ENCODE measurements at places on chromosomes 1 and 21. TPM values are rescaled to one million over a fixed set of nuclear protein-coding genes. Genes with fewer than 3 reads are reported as not detected.

- DNase-seq, result no peak
Observed at GRCh38 chr1:9320520-9321479, 28.1 kb downstream of the SPSB1 start.

GRCh38 chr1:86621286-86621685 lies 74.4 kb downstream of the CLCA4 start:
- DNase-seq, result no peak

DNA sequence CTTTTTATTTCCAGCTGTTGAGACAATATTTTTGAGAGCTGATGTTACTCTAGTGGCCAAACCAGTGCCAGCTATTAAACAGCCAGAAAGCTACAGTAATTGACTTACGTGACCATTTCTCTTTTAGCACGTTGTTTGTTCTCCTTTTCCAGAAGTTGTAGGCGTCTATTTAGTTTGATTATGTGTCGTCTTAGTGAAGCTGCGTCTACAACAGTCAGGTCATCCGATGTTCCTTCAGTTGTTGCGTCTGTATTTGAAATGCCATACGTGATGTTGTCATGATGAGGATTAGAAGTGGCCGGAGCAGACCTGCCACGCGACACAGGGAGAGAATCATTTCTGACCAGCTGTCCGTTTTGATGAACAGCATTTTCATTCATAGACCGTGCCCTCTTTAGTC lies 38.2 kb downstream of the TMEM51 start:
- no peak for DNase-seq

- DNase-seq, result no peak
Observed at GRCh38 chr1:215497528-215497927, 69.6 kb upstream of the KCTD3 start.

The DHCR24 gene
- 87.2 TPM for total RNA-seq

The POU3F1 gene
- total RNA-seq, result 1.8 TPM

The DISP1 gene
- 4.1 TPM for total RNA-seq

Measured in osteocyte (in vitro differentiated cells).